SK-MEL-5 (cell line): ENCODE measurements at places on chromosomes 2 and 18. TPM values are rescaled to one million over a fixed set of nuclear protein-coding genes. Genes with fewer than 3 reads are reported as not detected.

DNA sequence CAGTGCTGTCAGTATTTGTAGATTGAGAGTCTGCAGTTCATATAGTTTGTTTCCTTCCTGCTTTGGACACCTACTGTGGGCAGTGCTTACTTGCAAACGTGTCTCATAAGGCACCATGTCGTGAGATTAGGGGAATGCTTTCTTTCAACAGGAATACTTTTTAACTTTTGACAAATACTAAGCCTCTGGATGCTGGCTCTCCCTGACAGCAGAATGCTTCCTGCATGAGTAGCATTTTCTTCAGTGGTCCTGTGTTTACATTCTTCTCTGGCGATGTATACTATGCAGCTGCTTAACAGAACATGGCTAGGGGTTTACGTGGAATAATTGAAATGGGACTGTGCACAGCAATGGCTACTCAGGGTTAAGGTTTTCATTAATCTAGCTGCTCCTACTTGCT, 807.5 kb downstream of the MBD2 start:
- DNase-seq, result no peak

DNA sequence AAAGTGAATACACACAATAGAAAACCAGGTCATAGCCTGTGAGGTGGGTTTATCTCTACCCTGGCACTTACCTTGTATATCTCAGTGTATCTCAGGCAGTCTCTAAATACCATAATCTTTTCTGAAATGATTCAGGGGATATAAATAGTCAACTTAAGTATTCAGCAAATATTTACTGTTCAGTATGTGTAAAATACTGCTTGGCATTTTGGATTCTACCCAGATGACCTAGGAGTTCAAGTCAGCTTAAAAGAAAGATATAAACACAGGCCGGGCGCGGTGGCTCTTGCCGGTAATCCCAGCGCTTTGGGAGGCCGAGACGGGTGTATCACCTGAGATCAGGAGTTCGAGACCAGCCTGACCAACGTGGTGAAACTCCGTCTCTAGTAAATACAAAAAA, 23.8 kb downstream of the GRHL1 start:
- no peak for DNase-seq

DNA sequence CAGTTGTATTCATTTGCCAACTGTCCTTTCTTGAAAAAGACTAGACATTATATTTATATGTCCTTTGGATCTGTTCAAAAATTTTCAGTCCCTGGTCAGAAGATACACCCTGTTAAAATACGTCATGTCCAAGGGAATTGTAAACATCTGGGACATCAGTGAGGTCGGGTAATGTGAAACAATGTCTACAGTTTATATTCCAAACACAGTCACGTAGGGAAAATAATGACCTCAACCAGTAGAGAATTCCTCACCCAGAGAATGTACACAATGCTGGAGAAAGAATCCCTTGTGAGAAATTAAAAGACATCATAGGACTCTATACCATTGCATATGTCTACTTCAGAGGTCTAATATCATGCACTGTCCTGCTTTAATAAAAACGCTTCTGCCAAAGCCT, 888.0 kb upstream of the CHAC2 start:
- DNase-seq, result no peak

DNA sequence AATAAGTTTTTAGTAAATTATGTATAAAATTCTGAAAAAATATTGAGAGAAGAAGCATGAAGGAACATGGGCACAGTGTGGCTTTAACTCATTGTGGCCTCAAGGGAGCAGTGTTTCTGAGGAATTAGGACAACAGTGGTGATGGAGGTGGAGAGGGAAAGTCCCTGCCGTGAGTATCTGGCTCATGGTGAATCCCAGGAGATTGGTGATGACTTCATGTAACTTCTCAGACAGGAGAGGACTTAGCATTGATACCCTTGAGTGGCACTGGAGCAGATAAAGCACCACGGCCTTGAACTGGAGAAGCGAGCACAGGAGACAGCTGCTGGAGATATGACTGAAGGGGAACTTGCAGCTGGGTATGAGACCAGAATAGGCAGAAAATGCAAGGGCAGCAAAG, 35.0 kb upstream of the LRP1B start:
- DNase-seq, result peak; percentile 65

DNA sequence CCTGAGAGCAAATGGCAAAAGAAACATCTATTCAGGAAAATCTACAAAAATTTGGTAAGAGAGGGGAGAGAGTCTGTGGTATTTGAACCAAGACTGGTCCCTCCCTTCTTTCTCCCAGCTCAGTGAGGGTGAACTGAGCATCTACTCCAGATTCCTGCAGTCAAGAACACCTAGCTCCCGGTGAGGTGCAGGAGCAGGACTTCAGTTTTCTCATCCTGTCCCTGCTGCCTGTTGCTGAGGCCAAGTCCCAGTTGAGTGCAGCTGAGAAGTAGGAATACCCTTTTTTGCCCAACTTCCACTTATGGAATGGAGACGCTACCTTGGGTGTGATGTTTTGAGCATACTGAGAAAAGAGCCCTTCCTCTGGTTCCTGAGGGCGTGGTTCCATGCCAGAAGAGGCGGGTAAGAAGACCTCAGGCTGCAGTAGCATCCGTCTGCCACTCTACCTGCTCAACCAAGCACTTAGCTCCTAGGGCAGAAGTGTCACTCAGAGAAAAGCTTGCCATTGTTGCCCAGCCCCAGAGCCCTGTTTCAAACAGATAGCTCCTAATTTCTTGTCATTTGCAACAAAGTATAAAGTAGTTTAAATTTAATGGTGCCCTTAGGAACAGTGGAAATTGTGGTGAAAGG, 112.9 kb downstream of the SOS1 start:
- no peak for DNase-seq

- no peak for DNase-seq
Observed at GRCh38 chr2:118687192-118687591, 160.3 kb downstream of the EN1 start.

DNA sequence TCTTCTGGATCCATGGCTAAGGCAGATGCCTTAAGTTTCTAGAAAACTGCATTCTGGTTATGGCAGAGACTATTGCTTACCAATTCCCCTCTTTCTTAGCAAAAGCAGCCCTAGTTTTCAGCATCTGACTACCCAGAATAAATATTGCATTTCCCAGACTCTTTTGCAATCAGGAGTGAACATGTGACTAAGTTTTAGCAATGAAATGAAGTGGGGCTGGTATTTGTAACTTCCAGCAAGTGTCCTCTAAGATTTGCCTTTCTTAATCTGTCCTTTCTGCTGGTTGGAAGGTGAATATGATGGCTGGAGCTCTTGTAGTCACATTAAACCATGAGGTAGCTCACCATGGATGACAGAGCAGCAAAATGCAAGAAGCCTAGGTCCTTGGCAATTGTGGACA, 132.9 kb upstream of the PKDCC start:
- DNase-seq, result no peak

DNA sequence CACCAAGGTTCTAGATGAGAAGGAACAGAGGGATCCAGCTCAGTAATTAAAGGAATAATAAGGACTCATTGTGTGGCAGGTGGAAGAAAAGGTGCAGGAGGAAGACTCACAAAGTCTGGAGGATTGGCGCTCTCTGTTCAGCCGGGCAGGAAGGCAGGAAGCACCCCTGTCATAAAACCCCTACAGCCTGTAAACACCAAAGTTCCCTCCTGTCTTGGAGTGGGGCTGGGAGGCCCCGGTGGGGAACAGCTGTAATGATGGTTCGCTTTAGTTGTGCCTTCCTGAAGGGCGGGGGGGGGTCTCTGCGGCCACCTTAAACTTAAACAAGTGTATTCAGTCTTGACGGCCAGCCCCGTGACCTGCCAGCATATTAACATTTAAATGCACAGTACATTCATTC, 84.3 kb downstream of the GBX2 start:
- no peak for DNase-seq

DNA sequence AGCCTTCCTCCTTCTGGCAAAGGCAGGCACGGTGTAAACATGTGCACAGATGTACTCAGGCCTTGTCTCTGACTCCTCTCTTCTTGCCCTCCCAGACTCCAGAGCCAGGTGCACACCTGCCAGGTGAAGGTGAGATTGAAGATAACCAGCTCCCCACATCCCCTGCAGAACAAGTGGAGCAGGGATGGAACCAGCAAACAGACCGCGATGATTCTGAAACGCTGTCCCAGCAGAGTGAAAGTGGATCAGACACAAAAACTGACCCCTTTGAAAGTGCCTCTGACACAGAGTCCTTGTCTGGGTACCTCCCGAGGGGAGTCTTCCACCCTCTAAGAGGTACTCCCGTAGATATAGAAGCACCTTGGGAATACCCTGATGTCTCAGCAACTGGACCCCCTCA, 77.2 kb downstream of the ARHGEF4 start:
- DNase-seq, result no peak

DNA sequence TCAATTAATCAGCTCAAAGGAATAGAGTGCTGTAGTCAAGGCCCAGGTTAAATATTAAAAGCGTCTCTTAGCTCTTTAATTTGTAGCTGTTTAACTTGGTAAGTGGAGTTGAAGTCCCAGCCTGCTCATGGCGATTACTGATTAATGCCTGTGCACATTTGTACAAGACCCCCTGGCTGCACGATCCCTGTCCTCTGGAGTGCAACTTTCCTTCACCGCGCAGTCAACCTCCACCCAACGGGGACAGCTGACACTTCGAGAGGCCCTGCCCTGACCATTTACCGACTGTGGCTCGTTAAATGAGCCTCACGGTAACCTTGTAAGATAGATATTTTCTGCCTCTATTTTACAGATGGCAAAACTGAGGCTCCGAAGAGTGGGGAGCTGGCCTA, 5.5 kb upstream of the CYS1 start:
- DNase-seq, result no peak

DNA sequence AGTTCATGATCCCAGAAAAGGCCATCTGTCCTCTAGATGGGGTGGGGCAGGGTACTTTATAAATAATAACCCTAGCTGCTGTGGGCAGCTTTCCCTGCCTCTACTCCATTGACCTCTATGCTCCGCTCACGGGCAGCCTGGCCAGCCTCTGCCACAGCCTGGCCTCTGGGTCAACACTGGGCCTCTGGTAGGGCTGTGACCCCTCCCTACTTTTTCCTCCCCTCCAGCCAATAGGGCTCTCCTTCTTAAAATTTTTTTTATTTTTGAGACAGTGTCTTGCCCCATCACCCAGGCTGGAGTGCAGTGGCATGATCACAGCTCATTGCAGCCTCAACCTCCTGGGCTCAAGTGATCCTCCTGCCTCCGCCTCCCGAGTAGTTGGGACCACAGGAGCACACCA, 4.1 kb upstream of the GAREM2 start:
- DNase-seq, result no peak

The NAT8 gene
- 2.4 and 2.8 TPM in 2 replicates for total RNA-seq

The CFC1 gene
- not detected in 2 replicates for total RNA-seq
